NCI-H2081 (cell line): ENCODE measurements at places on chromosomes 7 and 10.

- DNase-seq: no peak
Observed at GRCh38 chr7:12929476-12930140, 242.2 kb downstream of the ARL4A start.

GRCh38 chr10:122308417-122309141 is 37.5 kb downstream of the BTBD16 start:
- no peak for DNase-seq

DNA sequence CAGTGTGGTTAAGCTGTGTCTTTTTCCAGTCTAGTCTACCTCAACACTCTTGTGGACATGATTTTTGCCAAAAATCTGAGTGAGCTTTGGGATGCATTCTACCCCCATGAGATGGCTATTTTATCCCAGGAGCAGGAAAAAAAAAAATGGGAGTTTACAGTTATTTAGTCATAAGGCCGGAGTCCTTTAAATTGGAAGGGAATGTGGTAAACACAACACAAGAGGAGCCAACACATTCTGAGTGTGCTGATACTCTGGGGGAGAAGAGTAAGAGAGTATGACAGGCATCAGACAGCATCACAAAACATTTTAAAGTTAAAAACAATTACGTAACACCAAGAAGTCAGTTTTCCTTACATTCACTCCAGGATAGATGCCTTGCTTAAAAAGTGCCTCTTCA is 46.1 kb downstream of the C1GALT1 start:
- no peak for DNase-seq

GRCh38 chr7:159023206-159023605 is 121.5 kb downstream of the VIPR2 start:
- no peak for DNase-seq

DNA sequence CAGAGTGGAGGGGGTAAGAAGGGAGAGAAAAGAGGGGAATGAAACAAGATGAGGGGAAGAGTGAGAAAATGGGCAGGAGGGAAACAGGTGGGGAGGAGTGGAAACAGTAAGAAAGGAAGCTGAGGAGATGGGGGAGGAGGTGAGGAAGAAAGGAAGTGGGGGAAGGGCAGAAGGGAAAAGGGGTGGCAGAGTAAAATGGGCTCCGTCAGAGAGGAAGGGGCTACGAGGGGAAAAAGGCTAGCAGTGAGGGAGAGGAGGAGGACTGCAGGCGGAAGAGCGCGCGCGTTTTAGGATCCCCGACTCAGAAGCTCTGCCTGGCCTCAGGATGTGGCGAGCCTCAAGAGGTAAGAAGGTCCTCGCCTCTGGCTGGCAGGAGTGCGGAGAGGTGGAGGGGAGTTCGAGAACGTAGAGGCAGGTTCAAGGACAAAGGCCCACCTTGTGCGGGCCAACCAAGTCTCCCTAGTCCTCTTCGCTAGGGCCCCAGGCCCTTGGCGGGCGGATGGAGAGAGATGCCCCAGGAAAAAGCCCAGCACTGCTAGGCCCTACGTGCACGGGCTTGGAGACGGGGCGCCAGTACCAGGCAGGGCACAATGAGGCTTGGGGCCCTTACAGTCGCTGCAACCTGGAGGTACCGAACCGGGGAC is 5.8 kb upstream of the NKX2-3 start:
- DNase-seq: no peak

DNA sequence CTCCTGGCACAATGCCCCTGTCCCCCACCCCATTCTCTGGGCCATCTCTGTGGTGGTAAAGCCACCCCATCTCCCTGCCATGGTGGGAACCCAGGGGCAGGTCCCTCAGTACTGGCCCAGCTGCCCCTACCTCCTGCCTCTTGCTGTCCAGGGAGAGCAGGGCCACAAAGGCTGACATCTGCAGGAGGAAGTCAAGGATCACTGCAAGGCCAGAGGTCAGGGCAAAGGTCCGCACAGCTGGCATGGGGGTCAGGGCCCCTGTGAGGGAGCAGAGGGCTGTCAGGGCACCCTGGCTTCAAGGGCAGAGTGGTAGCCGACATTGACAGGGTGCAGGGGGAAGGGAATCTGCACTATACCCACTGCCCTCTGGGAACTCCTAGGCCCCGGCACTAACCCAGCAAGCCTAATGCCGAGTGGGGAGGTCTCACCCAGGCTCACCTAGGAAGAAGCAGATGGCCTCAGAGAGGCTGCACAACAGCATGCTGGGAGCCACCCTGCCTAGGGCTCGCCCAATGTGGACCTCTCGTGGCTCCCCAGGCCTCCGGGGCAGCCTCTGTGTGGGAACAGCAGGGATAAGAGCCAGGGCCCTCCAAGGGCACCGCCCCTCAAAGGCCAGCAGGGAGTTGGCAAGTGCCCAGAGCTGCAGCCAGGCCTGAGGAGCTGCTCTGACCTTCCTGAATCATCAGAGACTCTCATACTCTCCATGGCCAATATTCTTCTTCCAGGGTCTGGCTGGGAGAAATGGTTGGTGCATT is 7.7 kb downstream of the NPC1L1 start:
- DNase-seq: no peak

GRCh38 chr10:93225938-93226337 is 152.2 kb downstream of the CYP26A1 start:
- no peak for DNase-seq

DNA sequence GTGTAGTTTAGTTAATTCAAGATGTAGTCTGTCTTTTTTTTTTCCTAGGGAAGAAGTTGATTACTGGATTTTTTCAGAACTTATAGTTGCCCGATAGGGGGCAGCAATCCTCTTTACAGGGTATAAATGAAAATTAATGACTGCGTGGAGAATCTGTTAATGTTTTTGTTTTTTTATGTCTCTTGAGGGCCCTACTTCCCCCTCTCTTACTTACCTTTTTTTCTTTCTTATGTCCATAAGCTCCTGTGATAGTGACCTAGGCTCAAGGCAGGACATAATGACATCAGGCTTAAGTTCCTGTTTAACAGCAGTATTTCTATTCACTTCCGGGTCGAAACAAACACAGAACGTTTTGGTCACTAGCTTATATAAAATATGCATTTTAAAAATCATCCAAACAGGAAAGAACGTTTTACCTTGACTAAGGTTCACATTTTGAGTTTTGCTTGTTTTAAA is 18.8 kb downstream of the CDC123 start:
- DNase-seq: peak; percentile 36

DNA sequence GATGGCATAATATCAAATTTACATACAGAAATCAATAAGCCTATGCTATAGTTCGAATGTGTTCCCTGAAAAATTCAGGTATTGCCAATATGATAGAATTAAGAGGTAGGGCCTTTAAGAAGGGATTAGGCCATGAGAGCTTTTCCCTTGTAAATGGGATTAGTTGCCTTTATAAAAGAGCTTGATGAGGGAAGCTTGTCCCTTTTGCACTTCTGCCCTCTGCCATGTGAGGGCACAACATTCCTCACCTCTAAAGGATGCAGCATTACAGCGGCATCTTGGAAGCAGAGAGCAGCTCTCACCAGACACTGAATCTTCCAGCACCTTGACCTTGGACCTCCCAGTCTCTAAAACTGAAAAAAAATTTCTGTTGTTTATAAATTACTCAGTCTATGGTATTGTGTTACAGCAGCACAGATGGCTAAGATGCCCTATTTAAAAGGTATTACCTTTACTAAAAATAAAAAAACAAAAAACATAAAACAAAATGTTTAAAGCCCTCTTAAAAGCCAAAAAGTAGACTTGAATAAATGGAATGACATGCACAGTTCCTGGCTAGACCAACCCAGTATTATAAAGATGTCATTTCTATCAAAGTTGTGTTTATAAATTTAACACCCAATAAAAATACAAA is 909.6 kb downstream of the REEP3 start:
- peak; percentile 17 for DNase-seq

DNA sequence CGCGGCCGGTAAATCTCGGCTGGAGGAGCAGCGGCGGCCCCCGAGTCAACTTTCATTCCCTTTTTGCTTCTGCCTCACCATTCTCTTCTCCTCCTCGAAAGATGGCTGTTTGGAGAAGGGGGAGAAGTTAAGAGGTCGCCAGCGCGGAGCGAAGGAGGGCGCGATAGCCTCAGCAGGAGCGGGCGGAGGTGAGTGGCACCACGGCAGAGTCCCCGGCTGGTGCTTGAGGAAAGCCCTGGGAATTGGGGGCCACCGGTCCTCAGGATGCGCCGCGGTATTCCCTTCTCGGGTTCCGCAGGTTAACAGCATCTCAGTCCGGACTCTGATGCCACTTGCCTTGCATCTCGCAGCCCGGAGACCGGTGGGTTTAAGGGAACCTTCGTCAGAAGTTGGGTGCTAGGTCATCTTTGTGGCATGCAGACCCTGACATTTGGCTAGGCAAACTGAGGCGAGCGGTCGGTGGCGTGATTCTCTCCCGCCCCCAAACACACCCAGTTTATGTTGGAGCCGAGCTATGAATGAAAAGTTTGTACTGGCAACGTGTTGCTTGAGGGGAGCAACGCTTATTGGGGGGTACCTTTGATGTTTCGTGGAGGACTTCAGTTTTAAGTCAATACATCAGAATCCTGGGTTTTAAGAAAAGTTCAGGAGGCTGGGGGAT is 59.5 kb upstream of the PRPS1L1 start:
- DNase-seq: peak; percentile 49

- no peak for DNase-seq
Observed at GRCh38 chr10:35456784-35457183, 120.5 kb downstream of the CCNY start.

DNA sequence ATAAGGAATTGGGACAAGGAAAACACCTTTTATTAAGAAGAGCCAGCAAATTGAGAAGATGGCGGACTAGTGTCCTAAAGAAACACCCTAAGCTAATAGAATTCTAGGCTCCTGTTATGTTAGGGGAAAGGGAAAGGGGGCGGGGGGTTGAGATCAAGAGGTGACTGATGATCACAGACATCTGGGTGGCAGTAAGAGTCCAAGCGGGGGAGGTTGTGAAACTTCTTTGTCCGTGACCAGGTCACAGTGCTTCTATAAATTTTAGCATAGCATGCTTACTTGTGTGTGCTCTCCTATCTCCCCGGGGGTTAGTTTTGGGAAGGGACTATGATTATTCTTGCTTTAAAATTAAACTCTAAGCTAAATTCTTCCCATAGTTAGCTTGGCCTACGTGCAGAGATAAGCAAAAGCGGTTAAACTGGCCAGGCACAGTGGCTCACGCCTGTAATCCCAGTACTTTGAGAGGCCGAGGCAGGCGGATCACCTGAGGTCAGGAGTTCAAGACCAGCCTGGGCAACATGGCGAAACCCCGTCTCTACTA is 262.1 kb downstream of the SKIDA1 start:
- DNase-seq: no peak

DNA sequence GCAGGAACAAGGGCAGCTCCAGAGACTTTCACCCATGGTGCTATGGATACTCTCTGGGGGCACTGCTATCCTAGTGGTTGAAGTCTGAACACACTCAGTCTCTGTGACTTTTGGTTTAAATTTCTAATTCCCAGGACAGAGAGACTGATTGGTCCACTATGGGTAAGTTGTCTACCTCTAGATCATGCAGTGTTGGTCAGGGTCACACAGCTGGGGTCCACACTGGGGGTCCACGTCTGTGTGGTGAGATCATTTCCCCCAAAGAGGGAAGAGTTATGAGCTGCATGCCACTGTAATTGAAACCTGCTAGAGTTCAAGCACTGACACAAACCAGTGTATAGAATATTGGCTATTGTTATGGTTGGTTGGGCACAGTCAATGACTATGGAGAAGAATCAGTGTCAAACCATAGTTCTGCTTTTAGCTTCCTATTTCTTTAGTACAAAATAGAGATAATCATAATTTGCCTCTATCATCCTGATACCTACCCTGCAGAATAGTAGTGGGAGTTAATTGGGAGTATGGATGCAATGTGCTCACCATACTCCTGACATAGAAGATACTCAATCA is 101.6 kb downstream of the PRTFDC1 start:
- no peak for DNase-seq

DNA sequence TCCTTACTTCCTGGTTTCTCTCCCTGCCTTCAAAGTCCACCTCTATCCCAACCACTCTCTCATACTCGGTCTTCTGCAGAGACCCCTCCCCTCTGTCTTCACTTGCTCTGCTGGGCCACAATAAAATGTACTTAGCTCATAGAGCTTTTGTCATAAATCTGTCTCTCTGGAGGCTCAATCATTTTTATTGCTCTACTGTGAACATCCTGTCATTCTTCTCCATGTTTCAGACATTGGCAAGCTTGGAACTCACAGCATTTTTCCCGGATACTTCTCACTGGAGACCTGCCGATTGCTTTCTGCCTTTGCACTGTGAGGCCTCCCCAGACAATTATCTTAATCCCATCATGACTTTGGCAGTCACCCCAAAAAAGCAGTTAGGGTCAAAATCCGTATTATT is 192.3 kb upstream of the ZMIZ1 start:
- DNase-seq: no peak

DNA sequence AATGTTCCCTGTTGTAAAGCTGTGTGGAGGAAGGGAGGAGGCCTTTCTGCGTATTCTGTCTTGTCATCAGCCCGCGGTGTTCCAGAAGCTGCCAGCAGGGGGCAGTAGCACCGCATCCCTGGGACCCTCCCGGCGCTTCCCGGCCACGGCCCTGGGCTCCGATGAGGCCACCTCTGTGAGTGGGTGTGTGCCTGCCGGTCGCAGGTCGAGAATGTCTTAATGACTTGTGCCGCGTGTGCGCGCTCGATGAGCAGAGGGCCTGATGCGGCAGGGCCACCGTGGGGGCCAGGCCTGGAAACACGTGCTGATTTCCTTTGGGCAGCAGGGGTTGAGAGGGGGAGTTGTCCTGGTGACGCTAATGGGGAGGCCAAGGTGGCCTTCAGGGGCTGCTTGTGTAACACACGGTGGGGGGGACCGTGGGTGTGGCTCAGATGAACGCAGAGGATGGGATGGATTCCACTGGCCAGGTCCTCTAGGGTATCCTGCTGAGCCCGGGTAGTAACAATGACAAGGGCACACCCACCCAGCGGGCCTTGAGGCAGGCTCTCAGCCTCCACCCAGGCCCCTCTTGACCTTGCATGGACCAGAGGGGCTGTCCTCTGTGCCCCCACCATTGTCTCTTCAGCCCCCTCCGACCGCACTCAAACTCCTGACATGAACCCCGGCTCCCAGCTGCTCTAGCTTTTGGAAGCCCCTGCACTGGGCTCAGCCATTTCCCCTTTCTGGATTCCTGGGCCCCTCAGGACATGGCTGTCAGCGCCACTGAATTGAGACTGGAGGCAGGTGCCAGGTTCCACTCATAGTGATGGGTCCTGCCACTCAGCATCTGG is 135.9 kb upstream of the PODXL start:
- peak; percentile 61 for DNase-seq

DNA sequence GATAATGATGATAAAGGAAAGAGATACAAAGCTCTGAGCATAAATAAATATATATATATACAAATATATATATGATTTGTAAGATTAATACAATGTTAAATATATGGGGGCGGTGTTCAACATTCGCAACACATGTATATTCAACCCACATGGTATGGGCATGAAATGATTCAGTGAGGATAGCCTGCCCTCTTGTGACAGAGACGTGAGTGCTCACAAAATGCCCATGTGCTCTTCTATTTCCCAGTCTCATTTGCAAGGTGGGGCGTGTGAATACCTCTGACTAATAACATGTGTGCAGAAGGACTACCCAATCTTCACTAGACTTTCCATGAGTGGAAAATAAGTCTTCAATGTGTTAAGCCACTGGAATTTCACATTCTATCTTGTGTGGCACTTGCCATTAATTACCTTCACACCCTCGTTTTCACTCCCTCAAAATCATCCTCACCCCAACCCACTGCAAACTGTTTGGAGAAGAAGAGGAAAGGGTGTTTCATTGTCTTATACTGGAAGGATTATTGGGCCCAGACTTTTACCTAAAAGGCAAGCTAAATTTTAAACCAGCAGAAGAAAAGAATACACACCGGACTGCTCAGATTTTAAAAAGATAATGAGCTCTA is 26.9 kb downstream of the ASAH2 start:
- peak; percentile 56 for DNase-seq

- DNase-seq: no peak
Observed at GRCh38 chr10:16519908-16520861, 1.5 kb downstream of the C1QL3 start.
